ENCODE measurements at places on chromosomes 4 and X.

DNA sequence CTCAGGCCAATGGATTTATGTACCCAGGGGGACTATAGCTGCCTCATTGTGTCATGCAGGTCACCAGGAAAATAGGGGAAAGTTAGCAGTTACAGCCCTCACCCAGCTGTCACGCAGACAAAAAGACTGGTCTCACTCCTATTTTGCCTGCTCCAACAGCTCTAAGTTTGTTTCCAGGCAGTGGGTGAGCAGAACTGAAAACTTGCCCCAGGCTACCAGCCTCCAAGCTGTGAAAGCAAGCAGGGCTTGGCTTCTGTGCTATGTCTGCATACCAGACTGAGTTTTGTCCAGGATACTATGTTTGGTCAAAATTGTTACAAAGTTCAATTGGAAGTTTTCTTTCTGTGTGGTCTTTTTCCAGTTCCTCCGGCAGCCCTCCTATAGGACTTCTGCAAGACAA lies 628.4 kb downstream of the FAM133A start:
- no peak for DNase-seq

DNA sequence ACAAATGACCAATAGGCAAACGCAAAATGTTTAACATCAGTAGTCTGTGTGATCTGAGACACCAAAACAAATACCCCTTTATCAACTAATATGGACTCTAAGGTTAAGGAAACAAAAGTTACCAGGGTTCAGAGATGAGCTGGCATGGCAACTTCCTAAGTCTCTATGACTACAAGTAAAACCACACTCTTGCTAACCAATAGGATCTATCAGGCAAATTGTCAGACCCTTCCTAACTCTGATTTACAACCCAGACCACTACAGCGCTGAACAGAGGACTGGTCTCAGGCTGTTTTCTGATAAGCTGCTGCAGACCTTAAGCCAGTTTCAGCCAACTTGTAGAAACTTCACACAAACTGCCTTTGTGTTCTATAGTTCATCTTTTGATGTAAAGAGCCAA lies 608.0 kb downstream of the TLL1 start:
- no peak for DNase-seq

GRCh38 chr4:109462297-109462696 lies 28.7 kb downstream of the SEC24B start:
- DNase-seq, result peak; percentile 41

DNA sequence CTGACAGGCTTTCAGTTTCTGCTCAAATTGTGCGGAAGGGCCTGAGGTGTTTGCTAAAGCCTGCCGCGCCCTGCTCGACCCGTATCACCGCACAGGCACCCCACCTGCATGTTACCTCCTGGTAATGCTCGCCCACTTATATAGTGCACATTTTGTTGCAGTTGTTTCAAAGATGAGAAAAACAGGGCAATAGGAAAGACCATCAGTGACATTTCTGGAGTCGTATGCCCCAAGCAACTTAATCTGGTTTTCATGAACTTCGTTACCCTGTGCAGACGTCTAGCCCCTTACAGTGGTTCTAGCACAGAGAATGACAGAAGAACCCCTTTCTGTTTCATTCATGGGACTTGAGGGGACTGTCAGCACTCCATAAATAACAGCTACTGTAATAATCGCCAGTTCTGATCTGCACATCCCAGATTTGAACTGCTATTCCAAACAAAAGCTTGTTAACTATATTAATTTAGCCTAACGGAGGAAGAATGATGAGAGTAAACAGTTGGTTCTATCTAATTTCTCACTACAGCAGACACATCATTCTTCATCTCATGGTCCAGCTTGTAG lies 940 bp upstream of the DCTD start:
- DNase-seq, result no peak

- no peak for DNase-seq
These were observed 89.4 kb upstream of the NPY2R start for GRCh38 chr4:155119006-155119405.

- DNase-seq, result peak; percentile 76
These were observed 848 bp upstream of the KCND1 start for GRCh38 chrX:48972220-48973164.

GRCh38 chrX:71098302-71098701 lies 2.7 kb downstream of the FOXO4 start:
- DNase-seq, result peak; percentile 87

- no peak for DNase-seq
These were observed 14.9 kb upstream of the UGDH start for GRCh38 chr4:39541987-39542610.

GRCh38 chr4:74466242-74466641 lies 21.3 kb downstream of the AREG start:
- no peak for DNase-seq

DNA sequence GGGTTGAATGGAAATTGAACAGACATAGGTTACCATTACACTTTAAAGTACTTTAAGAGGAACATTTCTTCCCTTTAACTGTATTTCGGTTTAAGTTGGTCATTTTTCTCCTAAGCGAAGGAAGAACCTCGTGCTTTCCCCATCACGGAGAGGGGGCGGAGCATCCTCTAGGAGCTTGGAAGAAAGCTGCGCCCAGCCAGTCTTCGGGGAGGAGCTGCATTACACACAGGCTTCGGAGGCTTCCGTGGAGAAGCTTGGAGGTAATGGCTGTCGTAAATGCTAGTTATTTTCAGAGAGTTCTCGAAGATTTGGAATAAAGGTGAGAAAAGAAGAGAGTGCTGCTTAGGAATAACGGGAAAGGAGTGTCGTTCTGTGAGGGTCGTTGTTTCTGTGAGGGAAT lies at the start of gene PWWP3B:
Gene PWWP3B (plus strand): TSS at position 199 of the 400 bp plus-strand sequence. CDS start 37,128 bp downstream, outside the sequence.
- DNase-seq, result no peak

DNA sequence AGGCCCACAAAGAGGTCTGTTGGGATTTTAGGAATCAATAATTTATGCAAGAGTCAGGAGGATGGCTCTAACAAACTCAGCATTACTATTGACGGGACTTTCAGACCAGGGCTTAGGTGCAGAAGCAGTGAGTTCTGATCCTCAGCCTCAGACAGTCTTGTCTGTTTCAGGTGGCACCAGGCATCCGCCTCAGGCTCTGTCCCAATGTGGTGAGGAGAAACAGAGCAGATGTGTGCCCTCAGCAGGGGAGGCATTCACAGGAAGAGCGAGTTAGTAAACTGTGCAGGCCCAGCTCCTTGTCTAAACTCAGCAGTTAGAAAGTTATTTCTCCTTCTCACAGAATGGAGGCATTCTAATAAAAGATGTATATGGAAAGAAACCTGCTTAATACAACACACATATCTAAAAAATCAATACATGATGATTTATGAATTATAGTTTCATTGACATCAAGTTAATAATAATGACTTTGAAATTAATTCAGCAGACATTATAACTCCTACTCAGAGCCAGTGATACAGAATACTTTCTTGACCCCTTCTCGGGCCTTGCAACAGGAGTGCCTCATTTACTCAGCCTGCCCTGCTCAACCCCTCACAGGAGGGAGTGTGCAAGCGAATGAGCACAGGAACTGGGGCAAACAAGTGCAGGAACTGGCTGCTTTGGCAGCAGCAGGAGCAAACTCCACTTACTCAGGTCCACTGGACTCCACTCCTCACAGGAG lies 202.8 kb upstream of the SMIM31 start:
- DNase-seq, result no peak

DNA sequence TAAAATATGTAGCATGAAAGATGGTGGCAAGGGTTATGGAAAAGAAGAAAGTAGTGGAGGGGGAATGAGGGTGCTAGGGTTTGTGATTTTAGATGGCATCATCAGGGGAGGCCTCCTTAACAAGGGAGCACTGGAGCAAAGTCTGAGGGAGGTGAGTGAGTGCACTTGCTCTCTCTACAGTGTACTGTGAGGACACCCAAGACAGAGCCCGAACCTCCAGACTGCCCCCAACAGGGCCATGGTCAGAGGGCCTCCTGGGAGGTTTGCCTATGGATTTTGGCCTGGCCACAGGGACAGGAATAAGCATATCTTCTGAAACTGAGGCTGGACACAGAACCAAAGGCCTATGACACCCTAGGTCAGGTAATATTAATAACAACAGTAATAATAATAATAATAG lies 21.4 kb upstream of the PJA1 start:
- no peak for DNase-seq

- no peak for DNase-seq
These were observed 1.1 kb downstream of the RNF212 start for GRCh38 chr4:1112174-1112820.

- no peak for DNase-seq
These were observed 99.6 kb upstream of the SORBS2 start for GRCh38 chr4:185911556-185912064.
